ENCODE measurements at places on chromosomes 6 and 20. TPM values are rescaled to one million over a fixed set of nuclear protein-coding genes. Genes with fewer than 3 reads are reported as not detected.

- DNase-seq: no peak
These were observed 398.5 kb upstream of the SASH1 start for GRCh38 chr6:147944122-147944521.

DNA sequence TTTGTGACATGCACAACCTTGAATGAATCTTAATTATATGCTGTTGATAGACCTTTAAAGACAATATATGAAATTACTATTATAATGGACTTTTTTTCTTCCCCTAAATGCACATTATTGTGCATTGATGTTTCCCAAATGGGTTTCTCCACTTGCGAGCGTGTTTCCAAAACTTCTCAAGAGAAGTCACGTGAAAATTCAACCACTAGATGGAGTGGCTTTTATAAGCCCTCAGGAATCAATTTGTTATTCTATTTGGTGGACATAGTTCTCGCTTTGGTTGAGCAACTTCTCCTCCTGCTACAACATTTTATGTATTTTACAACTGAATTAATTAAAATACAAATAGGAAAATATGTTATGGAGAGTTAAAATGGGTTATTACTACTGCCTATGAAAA lies 9.0 kb downstream of the CNR1 start:
- no peak for DNase-seq

- no peak for DNase-seq
These were observed 10.1 kb upstream of the SNRNP48 start for GRCh38 chr6:7579851-7580250.

DNA sequence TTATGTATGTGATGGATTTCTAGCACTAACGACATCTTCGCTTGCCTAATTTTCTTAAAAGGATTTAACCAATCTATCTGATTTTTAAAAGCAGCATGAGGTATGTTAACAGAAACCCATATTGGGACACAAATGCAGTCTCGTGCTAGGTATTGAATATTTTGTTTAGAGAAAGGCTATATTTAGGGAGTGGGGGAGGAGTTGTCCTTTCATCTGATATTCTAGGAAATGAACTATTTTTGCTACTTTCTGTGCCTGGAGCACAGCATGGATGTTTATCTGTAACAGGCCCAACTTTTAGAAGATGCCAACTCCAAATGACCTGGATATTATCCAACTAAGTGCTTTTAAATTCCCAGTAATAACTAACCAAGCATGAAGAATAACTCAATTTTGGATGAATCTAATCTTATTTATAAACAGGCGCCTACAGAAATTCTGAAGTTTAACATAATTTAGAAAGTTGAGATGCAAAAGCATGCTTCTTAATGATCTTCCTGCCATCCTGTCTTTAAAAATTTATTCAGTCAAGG lies 317.1 kb upstream of the CHD6 start:
- no peak for DNase-seq

DNA sequence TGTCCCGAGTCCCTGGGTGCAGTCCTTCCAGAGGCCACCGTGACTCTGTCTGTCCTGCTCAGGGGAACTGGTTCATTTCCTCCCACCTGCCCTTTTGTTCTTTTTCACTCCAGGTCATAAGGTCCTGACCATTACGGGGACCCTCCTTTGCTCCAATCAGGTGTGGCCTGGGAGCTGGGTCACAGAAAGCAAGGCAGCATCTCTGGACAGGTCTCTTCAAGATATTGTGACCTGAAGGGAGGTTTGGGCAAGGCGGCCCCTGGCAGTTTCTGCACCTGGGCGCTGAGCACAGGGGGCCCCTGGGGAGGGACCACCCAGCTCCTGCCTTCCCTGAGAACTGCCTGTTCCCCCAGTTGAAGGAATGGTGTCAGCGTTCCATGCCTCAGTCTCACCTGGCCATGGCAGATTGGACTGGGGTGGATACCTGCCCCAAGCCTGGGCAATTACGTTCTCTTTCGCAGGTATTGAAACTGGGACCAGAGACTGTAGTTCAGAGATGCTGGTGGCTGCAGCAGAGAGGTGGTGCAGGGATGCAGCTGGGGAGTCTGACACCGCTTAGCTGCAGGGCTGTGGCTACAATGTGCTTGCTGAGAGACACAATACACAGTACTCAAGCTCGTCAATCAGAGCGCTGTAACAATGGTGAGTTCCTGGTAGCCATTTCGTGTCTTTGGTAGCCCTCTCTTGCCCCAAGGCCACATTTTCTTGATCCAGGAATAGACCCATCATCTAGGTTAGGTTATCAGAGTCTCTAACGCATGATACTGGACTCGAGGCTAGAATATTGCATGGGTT lies 15.6 kb upstream of the NELFCD start:
- DNase-seq: no peak

- DNase-seq: no peak
These were observed 10.7 kb upstream of the RAET1L start for GRCh38 chr6:150036081-150036480.

DNA sequence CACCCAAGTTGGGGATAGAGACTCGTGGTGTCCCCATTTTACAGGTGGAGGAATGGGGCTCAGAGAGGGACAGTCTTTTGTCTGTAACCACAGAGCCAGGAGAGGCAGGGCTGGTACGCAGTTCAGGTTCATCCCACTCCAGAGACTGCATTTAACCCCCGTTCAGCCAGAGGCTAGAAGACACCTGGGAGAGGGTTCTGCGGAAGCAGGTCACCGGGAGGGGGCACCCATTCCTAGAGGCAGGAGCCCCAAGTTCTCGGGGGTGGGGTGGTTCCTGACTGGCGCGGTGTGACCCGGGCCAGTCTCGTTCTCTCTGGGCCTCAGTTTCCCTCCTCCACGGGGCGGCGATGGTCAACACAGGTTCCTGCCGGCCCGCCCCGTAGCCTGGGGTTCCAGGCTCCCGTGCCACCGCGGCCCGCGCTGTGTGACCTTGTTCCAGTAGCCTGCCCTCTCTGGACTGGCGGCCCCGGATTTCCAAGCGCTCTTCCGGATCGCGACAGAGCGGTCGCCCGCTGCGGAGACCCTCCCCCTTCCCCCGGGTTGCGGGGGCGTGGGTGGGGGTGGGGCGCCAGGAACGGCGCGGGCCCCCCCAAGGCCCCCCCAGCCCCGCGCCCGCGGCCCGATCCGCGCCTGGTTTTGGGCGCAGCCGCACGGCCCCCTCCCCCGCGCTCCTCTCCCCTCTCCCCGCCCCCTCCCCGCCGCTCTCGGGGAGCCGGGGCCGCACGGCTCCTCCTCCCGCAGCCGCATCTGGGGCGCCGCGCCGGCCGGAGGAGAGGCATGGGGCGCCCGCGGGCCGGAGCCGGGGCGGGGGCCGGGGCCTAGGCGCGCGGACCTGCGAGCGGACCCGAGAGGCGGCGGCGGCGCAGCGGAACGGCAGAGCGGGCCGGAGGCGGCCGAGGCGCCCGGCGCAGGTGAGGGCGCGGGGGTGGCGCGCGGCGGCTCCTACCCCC lies at the start of gene DLGAP4:
DLGAP4 (plus strand) TSS at position 738 of the 950 bp plus-strand sequence. CDS start 125,379 bp downstream, outside the sequence.
- DNase-seq: no peak

GRCh38 chr6:27889628-27890444 lies 22.4 kb downstream of the OR2B2 start:
- DNase-seq: no peak

DNA sequence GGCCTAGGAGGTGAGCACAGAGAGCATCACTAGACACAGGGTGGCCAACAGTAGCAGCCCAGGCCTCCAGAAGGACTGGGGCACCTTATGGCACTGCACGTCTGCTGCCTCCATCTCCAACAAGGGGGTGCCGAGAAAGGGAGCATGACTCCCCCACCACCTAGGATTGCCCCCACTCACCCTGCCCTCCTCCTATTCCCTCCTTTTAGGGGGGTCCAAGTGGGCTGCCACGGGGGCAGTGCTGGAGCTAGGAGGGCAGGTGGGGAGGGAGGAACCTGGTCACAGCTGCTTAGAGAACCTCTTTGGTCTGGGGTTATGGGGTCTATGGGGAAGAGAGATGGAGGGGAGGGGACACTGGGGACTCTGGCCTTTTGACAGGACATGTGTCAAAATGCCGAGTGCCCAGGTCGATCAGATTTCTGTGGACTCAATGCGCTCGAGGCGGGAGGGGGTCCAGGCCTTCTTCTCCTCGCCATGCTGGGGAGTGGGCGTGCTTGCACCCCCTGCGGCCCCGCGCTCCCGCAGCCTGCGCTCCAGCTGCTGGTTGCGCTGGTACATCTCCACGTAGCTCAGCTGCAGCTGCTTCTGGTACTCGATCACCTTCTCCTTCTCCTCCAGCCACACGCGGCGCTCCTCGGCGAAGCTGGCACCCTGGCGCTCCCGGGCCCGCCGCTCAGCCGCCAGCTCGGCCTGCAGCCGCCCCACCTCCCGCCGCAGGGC lies 4.5 kb upstream of the FASTKD5 start:
- no peak for DNase-seq

DNA sequence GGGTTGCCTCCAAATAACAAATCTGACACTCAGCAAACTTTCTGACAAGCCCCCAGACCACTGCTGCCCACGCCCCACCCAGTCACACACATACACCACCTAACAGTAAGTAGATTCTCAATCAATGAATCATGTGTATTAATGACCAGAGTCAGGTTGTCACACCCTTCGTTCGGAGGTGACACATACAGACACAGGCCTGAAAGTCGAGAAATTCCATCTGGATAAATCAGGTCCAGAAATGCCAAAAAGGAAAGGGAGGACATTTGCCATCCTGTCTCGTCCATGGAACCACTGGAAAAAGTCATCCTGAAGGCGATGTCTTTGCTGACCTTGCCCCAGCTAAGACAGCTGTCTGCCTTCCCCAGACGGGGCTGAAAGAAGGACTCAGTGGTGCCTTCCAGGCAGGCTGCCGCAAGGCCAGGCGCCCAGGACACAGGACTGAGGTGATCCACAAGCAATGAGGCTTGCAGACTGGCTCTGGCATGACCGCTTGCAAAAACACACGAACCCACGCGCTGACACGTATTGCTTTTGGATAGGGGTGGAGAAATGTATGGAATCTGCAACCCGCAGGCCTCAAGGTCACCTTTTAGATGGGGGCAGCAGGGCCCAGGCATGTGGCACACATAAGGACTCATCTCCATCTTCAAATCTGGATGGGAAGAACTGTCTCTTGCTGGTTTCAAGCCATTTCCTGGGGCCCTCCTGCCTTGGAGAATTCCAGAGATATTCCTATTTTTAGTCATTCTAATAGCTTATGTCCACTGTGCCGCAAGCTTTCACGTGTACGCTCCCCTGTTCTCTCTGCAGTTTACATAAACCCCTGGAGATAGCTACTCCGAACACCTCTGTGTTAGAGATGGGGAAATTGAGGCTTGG lies 9.0 kb downstream of the NFATC2 start:
- peak; percentile 69 for DNase-seq

DNA sequence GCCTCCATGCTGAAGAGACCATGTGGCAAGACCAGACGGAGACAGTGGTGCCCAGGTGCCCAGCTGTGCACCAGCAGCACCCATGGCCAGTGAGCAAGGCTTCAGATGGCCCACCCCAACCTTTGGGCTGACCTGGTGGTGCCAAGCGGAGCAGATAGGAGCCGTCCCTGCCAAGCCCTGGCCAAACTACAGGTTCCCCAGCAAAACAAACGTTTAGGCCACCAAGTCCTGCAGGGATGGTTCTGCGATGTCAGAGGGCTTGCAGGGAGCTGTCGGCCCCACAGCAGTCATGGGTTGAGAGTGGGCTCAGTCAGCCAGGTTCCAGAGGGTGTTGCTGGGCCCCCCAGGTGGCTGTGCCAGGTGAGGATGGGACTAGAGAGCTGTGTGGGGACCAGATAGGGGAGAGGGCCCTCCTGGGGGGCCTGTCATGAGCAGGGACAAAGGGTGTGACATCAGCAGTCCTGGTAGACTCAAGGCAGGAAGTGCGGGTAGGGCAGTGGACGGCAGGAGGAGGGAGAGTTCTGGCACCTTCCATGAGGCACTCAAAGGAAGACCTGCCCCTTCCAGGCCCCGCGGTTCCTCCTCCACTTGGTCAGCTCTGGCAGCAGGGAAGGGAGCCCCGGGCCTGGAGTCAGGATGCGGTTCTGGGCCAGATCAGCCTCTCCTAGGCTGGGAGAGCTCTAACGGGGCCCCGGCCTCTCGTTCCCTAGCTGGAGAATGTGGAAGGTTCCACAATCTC lies 342.4 kb downstream of the ZFAND3 start:
- no peak for DNase-seq

- DNase-seq: peak; percentile 98
These were observed 13.9 kb upstream of the TNFRSF6B start for GRCh38 chr20:63682384-63683139.

DNA sequence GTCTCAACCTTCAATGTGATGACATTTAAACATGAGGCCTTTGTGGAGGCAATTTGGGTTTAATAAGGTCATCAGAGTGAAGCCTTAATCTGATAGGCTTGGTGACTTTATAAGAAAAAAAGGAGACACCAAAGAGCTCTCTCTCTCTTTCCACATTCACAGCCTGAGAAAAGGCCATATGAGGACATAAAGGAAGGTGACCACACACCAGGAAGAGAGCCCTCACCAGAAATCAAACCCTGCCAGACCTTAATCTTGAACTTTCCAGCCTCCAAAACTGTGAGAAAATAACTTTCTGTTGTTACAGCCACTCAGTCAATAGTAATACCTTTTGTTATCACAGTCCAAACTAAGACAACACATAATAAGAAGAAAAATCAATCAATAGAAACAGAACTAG lies 47.7 kb downstream of the COL12A1 start:
- no peak for DNase-seq

- no peak for DNase-seq
These were observed 17.8 kb upstream of the TAGAP start for GRCh38 chr6:159062564-159062945.

DNA sequence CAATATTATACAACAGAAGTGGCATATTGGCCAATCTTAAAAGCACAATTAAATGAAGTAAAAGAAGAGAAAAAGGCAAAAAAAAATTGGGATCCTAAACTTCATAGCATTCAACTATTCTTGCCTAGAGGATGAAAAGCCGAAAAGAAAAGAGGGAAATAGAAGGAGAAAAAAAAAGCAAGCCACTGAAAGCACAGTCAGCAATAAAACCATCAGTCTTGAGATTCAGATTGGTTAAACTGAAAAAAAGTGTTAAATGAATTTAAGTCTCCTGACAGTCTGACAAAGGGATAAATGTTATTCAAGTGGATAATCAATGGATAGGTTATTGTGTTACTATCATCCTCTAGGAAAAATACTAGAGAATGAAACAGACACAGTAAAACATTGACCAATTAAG lies 19.9 kb downstream of the MOXD1 start:
- no peak for DNase-seq

DNA sequence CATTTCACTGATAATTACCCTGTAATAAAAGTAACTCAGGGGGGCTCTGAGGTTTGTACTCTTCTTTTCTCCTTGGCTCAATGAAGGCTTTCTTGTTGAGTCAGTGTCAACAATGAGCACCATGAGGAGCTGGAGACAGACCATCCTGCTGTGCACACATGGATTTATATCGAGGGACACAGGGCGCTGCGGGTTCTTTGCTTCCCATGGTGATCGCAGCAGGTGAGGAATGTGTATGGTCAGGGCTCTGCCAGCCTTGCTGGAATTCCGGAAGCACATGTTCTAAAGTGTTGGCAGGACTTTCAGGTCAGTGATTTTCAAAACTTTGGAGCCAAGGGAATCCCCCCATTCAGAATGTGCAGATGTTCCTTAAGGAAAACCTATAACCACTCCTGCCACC lies 27.1 kb downstream of the SMOC2 start:
- DNase-seq: no peak

RIMS1 gene
- polyA plus RNA-seq: 0.46 TPM

CGA gene
- 0.17 TPM for polyA plus RNA-seq

AGER gene
- polyA plus RNA-seq: 4.2 TPM

FAM210B gene
- polyA plus RNA-seq: 25.6 TPM

LY6G6C gene
- not detected for polyA plus RNA-seq

HSPA12B gene
- polyA plus RNA-seq: not detected

Data from IMR-90 (cell line).